ENCODE measurements at places on chromosomes 5 and 9.

- DNase-seq = no peak
These were observed 47.5 kb upstream of the RNF20 start for GRCh38 chr9:101485924-101486692.

GRCh38 chr9:13770956-13771355 lies 491.5 kb upstream of the MPDZ start:
- DNase-seq = no peak

DNA sequence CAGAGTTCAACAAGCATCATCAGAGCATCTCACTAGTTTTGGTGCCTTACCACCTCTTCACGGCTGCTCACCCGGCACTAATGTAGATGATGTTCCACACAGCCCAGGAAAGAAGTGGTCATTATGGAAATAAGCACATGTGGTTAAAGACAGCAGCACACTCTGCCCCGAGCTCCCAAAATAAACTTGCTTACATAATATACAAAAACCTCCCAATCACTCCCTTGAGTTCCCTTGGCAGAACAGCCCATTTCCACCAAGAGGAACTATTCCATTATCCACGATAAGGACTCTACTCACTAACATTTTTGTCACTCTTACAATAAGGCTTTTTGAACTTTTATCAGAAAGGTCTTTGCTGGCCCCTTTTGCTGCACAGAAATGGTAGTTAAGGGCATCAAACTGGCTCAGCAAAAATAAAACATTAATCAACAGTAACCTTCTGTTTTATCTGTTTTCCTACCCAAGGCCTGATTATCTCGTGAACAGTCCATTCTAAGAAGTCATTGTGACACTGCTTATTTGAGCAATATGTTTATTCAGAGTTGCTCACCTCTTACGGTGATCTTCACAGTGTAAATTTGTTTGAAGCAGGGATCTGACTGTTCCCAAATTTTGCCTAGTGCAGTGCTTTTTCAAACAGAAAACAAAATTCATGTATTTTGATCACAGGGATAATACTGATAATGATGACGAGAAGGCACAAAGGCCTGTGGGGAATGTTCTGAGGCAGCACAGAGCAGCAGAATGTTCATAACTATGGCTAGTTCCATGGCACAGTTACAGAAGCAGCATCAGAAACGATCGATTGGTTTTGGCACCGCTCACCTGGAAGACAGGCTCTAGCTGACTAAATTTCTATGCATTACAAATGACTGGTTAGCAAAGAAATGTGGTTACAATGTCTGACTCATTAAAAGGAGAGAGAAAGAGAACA lies 399.8 kb upstream of the PIK3R1 start:
- DNase-seq = no peak

DNA sequence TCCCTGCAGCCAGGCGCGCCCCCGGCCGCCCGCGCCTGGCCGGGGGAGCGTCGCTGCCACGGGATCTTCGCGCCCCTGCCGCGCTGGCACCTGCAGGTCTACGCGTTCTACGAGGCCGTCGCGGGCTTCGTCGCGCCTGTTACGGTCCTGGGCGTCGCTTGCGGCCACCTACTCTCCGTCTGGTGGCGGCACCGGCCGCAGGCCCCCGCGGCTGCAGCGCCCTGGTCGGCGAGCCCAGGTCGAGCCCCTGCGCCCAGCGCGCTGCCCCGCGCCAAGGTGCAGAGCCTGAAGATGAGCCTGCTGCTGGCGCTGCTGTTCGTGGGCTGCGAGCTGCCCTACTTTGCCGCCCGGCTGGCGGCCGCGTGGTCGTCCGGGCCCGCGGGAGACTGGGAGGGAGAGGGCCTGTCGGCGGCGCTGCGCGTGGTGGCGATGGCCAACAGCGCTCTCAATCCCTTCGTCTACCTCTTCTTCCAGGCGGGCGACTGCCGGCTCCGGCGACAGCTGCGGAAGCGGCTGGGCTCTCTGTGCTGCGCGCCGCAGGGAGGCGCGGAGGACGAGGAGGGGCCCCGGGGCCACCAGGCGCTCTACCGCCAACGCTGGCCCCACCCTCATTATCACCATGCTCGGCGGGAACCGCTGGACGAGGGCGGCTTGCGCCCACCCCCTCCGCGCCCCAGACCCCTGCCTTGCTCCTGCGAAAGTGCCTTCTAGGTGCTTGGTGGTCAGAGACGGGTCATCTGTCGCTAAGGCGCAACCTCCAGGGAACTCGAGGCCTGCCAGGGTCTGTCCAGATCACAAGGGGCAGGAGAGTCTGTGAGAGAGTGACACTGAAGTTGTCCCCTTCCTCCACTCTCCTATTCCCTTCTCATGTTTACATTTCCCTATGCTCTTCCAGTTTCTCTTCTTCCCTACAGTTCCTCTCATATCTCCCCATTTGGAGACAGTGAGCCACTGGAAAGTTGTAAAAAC lies 1.3 kb downstream of the GPR150 start:
- no peak for DNase-seq

- no peak for DNase-seq
These were observed 128.8 kb upstream of the FBXL7 start for GRCh38 chr5:15371184-15371583.

- DNase-seq = no peak
These were observed 10.6 kb downstream of the ERP44 start for GRCh38 chr9:100088202-100088601.

DNA sequence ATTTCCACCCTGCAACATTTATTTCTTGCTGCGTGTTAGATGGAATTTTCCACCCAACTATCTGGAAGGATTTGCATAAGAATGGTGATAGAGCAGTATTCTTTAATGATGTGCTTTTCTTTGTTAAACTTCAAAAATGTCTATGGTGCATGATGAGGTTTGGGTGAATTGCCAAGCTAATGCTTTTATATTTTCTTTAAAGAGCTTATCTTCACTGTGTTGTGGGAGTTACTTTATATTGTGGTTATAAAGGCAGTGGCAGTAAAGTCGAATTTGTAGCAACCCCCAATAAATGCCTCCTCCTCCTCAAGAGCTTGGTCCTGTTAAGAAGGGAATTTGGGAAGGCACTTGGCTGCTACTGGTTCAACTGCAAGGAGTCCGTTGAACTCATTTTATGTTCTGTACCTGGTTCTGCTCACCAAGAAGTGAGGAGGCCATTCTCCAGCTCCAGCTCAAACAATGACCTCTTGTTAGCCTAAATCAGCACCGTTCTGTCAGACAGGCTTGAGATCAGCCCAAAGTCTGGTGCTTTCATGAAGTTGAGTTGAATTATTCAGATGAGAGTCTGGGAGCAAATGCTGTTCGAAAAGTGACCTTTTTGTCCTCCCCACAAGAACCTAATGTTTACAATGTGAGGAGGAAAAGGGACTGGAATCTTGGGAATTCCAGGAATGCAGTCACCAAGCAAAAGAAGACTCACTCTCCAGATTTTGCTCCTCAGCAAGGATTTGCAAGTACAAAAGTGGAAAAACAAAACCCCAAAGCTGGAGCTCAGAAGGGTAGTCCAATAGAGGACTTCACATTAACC lies 217.0 kb downstream of the TMEM38B start:
- DNase-seq = no peak

DNA sequence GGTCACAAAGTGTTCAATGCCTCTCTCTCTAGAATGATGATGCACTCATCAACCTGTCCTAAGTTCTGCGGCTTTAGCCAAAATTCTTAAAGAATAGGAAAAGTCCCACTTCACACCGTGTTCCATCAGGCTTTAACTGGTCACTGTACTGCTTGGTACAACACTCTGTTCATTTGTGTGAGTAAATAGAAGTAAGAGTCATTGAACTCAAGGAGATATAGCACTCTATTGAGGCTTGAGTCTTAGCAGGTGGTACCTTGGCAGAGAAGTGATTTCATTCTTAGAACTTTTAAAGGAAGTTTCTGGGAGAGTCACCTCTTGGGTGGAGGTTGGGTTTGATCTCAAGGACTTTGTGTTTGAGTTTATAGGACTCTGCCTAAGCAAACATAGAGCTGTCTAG lies 92.6 kb downstream of the TENT4A start:
- DNase-seq = no peak

DNA sequence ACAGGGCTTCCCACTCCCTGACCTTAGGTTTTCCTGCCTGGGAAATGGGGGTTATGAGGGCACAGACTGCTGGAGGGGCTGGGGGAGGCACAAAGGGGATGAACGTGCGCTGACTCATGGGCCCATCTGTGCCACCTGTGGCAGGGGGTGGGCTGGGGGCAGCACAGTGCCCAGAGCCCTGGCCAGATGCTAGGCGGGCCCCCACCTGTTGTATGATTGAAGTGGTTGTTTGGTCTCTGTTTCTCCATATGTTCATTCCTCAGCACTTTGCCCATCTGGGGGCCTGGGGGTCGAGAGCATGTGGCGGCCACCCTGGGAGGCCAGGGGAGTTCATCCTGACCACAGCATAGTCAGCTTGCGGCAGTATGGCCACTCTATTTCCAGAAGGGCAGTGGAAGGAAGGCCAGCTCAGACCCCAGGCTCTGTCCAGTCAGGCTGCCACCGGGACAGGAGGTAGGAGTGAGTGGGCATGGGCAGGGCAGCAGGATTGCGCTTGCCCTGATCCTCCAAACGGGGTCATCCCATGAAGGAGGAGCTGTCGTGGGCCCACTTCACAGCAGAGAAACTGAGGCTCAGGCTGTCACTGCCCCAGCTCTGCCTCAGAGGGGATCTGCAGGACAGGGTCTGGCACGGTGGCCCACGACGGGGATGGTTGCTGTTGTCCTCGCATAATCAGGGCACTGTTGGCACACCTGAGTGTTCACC lies 841 bp upstream of the NINJ1 start:
- DNase-seq = no peak

GRCh38 chr5:172920447-172920849 lies 38.8 kb upstream of the RPL26L1 start:
- no peak for DNase-seq

DNA sequence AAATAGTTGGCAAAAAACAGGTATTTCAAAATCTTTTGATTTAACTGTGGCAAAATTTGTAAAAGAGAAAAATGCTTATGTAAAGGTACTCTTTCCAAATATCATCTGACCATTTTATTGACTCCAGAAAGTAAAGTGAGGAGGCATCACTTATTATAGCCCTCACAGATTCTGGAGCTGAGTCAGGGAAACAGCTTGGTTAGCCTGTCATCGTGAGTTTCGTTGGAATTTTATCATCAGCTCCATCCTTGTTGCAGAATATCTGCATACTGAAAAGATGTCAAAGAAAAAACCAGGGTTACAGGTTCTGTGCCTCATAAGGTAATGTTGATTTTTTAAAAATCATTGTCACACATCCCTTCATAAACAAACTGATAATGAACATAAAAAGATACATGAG lies 74.8 kb downstream of the CDH6 start:
- no peak for DNase-seq

DNA sequence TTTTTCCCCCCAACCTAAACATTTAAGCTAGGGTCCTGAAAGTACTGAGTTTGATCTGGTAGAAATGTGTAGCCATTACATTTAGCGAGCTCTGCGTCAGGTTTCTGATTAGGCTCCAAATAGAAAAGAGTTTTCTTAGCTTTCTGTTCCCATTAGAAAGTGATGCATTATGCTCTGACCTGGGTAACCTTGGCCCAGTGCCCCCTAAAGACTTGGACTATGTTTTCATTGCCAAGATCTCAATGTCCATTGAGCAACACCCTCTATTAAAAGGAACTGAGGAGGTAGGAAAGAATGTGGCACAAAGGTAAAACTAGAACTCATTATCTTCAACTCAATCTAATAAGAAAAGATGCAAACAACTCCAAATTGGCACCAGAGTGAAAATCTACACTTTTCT lies 358.9 kb upstream of the PCSK5 start:
- DNase-seq = no peak

DNA sequence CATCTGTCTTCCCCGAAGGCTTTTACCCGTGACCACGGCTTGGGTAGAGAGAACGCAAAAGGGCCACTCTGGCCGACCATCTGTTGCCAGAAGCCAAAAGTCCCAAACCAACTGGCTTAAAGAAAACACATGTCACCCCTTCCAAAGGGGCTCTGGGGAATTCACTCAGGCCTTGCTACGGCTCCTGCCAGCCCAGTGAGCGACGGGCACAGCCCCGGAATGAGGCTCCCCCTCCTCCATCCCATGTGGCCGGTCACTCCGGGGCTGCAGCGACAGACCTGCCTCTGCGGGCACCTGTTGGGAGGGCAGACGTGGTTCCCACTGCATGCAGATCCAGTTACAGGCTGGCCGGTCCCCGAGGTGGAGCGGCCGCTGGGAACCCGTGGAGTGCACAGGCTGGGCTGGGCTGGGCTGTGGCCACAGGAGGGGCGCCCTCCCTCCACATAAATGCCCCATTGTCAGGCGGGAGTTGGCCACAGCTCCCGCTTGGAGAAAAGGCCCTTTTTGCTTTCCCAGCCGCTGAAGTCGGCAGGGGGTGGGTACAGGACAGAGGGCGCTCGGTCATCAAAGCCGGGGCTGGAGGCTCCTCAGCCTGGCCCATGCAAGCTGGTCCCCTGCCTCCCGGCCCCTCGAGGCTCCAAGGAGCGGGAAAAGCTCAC lies 19.9 kb downstream of the NOTCH1 start:
- no peak for DNase-seq

GRCh38 chr5:90941002-90941720 lies 382.6 kb downstream of the ADGRV1 start:
- DNase-seq = no peak

DNA sequence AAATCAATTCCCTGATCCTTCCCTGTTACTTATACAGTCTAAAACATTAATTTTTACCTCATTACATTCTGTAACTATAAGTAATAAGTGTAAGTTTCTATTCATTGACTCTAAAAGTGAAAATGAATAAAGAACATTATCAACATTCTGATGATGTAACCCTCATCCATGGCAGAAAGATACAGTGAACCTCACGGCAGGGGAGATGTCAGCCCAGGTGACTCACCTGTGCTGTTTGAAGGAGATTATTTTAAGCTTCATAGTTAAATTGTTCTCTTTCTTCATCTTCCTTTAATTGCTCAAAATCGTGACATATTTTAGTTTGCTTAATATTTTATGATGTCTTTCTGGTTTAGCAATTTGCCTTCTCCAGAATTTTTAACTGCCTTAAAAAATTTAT lies 268.1 kb downstream of the FSTL4 start:
- no peak for DNase-seq

DNA sequence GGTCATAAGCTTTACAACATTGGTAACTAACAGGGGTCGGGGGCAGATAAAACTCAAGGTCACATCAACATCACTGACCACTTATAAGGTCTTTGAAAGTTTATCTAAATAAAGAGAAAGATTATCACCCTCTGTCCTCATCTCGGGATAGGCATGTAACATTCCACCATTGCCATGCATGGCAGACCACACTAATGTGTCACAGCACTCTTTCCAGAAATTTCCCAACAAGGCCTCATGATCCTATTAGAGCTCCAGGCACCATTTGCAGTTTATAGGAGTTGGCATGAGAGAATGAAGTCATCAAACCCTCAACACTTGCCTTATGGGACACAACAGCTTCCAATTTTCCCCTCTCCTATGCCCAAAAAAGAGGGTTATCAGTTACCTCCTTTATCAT lies 31.9 kb upstream of the ZNF622 start:
- no peak for DNase-seq

All from SW 1271 (cell line).